ENCODE measurements at places on chromosomes 6 and 20.

DNA sequence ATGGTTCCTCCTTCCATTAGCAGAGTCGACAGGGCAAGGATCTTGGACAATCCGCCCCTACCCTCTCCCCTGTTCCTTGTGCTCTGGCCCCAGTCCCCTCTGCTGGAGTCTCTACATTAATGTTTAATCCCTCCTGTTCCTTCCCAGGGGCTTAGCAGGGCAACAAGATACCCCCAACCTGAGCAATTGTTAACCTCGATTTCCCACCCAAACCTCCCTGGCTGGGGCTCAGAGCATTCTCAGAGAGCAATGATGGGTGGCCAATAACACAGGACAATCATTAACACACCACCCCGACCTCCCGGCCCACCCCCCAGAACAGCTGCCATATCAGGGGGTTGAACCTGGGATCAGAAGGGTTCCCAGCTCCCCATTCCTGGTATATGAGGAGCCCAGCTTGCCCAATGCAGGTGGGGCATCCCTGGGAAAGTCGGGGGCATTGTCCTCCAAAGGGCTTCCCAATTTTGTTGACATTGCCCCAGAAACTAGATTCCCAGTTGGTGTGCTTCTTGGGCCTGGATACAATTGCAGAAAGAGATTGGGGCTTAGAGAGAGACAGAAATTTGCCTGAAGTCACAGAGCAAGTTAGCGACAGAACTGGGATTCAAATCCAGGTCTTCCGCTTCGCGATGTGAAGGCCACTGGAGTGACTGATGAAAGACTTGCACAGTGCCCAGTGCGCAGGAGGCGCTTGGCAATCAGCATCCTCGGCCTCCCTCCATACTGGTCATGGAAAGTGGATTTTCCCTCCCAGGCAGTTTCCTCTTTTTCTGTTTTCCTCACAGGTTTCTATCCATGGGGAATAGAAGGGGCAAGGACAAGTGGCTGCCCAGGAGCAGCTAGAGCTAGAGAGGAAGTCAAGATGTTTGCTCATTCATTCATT, 59.6 kb upstream of the TTPAL start:
- no peak for DNase-seq

DNA sequence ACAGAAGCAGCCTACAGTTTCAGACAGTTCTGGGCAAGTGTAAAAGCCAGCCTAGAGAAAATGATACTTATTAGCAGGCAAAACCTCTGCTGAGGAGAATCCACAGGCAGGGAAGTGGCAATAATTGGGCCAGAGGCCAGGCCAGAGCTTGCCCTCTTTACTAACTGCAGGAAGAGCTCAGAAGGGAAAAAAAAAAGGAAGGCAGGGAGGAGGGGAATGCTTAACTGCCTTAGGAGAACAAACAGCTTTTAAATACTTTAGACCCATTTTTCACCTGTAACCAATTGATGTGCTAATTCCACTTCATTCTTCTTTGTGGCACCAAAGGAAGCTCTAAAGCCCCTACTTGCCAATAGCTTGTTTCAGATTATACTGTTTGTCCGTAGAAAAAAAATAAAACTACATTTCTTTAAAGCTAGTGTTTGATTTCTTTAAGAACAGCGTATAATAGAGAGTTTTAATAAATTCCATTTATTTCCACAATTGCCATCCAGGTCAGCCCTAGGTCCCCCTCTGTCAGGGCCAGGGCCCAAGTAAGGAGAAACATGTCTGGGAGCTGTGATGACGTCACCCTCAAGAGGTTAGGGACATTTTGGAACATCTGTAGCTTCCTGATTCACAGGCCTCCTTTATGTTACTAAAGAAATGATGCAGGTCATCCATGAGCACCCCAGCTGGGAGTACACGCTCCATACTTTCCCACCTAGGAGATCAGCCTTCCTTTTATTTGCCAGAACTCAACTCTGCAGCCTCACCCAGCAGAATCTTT, 384.3 kb downstream of the CDC5L start:
- DNase-seq: no peak

DNA sequence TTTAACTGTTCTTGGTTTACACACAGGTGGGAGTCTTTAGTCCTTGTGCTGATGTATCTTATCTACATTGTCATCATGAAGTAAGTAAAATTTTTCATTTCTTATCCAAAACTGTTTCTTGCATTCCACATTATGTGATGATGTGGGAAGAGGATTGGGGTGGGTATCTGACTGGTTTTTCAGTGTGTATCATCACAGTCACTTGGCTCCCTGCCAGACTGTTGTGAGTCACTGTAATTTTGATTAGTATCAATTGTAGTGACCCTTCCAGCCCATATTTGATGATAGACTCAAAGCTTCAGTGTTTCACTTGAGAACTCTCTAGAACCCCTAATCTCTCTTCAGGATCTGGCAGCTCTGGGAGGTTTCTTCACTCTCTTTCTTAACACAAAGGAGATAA, 84.5 kb upstream of the RIN2 start:
- no peak for DNase-seq

GRCh38 chr20:33675136-33675959, 1.1 kb upstream of the NECAB3 start:
- DNase-seq: no peak

- DNase-seq: no peak
Measured at GRCh38 chr6:33314943-33315792, 1.3 kb upstream of the TAPBP start.

DNA sequence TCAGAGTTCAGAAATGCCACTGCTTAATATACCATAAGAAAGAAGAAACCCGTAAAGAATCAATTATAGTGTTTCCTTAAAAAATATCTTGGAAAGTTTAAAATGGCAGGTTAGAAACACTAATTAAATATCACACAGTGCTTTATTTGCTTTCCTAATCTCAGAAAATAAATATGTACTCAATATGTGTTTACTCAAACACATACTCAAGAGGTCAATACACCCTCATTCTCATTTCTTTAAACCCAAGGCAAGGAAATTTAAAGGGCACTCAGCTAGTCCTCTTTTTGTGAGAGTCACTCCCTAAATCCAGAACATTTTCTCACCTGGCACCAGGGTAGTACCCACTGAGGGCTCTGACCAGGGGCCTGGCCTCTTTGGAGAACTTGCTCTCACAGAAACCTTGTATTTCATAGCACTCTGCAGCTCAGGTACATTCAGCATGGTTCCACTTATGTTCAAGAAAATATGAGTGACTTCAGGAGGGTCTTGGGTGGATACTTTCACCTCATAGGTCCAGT, 38.2 kb downstream of the ROS1 start:
- no peak for DNase-seq

DNA sequence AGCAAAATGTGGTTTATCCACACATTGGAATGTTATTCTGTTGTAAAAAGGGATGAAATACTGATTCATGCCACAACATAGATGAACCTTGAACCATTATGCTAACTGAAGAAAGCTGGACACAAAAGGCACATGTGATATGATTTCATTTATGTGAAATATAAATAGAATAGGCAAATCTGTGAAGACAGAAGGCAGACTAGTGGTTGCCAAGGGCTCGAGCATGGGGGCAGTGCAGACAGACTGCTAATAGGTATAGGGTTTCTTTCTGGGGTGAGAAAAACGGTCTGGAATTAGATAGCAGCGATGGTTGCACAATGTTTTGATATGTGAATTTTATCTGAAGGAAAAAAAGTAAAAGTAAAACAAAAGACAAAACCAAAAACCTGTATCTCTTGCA, 54.6 kb upstream of the FNDC1 start:
- no peak for DNase-seq
